NK-92 treated with Interleukin-12 subunit alpha and Interleukin-12 subunit beta, amount 100 ng/mL, for 24 hours (cell line): ENCODE measurements at places on chromosomes 16 and 17.

- DNase-seq, result no peak
These were observed 323.8 kb downstream of the SOX9 start for GRCh38 chr17:72444517-72445054.

- no peak for DNase-seq
These were observed 148.7 kb downstream of the KCNJ2 start for GRCh38 chr17:70318051-70318450.

DNA sequence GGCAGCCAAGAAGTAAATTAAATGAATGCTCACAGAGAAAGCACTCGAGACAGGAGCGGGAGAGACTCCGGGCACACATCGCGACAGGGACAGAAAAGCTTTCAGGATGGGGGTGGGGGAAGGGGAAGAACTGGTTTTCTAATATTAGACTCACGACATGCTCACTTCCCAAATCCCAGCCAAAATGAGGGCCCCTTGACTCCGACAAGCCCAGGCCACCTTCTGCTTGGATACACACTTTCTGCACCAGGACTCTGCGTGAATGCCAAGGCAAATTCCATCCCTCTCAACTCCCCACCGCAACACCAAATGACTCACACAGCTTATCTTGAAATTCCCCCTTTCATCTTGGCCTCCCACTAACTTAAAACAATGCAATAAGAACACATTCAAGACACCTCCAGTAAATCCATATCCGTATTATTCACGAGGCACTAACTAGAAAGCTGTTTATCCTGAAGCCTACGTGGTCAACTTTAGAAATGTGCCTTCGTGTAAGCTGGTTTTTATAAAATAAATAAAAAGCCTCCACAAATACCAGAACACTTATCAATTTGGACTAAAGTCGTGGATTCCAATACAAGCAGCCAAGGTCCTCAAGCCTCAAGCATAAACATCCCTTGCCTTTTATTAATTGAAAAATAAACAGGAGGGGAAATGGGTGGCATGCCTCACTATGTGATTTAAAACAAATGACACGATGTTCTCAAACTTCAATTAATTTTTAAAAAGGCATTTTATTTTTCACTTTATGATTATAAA is 46.1 kb downstream of the NXN start:
- DNase-seq, result no peak

DNA sequence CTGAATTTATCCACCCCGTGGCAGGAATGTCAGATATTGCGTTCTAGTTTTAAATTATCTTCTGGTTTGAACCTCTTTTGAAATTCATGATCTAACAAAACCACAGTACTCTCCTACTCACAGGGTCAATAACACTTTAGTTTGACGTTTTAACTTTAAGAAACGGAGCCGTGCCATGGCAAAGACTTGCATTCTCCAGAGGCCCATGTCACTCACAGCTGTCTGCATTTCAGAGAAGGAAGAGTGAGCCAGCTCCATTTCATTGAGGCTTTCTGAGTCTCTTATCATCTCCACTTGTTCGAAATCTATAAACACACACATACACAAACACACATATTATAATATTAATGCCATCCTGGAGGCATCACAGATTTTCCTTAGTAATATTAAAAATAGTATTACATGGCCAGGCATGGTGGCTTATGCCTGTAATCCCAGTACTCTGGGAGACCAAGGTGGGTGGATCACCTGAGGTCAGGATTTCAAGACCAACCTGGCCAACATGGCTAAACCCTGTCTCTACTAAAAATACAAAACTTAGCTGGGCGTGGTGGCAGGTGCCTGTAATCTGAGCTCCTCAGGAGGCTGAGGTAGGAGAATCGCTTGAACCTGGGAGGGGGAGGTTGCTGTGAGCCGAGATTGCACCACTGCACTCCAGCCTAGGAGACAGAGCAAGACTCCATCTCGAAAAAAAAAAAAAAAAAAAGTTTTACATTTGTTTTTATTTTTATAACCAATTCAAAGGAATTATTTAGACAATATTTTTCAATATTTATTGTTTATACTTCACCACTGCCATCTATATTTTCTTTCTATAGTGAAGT is 35.6 kb downstream of the ABCA6 start:
- DNase-seq, result no peak

DNA sequence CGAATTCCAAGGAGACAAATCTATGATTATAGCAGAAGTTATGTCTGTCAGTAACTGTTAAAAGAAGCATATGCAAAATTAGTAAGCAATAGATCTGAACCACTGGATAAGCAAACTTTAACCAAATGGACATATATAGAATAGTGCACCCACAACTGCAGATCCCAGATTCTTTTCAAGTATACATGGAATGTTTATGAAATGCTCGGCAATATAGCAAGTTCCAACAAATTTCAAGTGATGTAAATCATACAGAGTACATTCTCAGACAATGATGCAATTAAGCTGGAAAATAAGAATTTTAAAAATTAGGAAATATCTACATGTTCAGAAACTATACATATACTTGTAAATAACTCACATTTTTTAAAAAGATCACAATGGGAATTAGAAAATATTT is 8.4 kb upstream of the HELZ start:
- DNase-seq, result no peak

GRCh38 chr17:80819422-80820164 is 172.0 kb upstream of the CHMP6 start:
- no peak for DNase-seq

GRCh38 chr17:71085238-71086033 is 916.1 kb downstream of the KCNJ2 start:
- no peak for DNase-seq

DNA sequence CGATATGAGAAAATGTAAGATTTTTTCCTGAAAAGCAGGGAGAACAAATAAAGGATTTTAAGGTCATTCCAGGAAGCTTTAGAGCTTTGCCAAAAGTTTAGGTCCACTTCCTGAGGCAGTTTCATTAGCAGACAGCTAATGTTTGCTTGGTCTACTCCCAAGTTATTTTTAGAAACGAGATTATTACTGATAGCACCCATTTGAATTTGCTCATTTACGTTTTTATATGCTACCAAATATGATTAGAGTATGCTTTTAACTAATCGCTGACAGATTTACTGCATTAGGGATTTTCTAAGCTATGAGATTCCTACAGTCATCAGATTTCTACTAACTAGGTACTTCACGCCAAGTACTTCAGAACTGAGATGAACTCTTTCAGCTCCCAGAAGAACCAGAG is 98.1 kb downstream of the WNT3 start:
- DNase-seq, result no peak

GRCh38 chr16:28867241-28867640 is 3.6 kb downstream of the SH2B1 start:
- DNase-seq, result no peak

DNA sequence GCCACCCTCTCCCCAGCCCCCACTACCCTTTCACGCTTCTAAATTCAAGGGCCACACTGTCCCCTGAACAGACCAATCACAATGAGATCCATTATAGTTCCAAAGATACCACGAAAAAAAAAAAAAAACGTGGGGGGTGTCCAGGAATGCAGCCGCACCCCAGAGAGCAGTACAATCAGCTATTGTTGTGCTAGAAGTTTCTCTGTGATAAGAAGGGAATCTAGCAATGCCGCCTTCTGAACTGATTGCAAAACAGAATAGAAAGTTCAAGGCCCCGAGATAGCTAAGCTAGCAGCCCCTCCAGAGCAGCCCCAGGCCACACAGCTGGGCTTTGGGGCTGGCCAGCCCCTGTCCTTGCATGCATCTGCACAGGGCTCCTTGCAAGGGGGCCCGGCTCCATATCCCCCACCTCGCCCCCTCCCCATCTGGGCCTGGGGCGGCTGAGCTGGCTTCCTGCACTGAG is 86.9 kb upstream of the CBX4 start:
- no peak for DNase-seq

DNA sequence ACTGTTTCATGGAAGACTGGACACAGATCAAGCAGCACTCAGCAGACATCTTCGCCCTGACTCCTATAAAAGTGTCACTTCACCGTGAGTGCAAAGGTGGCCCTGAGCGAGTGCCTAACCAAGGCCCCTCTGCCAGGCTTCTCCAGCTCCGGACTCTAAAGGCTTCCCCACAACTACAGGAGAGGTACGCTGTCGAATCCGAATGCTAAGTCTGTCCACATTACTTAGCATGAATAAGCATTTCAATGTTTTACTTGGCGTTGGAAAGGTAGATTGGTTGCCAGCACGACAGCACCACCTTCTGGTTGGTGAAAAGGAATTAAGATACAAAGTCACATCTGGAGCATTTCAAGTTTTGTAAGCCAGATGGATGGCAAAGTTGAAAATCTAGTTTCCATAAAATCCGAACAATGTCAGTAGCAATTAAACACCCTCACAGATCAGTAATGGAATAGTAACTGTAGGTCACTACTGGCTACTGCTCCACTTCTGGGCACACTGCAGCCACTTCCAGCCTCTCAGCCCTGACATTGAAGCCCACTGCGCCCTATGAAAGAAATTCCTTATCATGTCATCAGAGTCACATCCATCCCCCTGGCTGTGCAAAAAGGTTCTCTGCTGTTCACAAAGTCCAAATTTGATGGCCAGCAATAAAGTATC is 100.9 kb downstream of the PARN start:
- DNase-seq, result no peak

DNA sequence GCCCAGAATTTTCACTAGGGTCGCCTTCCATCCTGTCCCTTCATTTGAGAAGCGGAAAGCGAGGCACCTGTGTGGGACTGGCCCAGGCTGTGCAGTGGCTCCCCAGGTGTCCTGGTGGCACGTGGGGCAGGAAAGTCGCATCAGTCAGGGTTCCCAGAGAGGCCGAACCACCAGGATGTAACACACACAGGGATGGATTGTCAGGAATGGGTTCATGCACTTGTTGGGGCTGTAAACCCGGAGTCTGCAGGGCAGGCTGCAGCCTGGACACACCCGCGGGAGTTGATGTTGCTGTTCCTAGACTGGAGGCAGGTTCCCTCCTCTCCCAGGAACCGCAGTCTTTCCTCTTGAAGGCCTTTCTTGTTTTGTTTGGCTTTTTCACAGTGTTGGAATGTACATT is 30.7 kb upstream of the RPTOR start:
- no peak for DNase-seq

DNA sequence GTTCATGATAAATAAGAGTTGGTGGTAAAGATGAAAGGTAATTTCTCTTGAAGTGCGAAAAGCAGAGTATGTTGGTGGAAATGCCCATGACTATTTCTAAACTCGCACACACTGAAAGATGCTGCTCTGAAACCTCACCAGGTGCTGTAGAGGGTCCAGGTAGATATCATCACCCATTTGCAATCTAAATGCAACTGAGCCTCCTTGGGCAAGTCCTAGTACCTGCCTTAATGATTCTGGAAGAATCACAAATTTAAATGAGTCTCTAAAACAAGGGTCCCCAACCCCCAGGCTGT is 5.9 kb upstream of the MMD start:
- no peak for DNase-seq

DNA sequence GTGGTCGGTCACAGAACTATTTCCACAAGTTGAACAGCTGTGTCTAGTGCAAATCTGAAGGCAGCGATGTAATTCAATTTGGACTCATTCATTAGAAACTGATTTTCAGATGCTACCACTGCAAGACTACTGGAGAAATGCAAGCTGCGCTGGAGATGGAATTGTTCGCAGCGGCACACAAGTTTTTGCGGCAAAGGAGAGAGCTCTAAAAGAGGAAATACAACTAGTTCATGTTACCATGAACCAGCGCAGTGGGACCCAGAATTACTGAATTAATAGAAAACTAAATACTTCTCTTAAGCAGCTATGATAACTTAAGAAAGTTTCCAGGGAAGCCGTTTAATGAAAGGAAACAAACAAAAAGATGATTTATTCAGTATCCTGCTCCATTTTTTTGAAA is 1.9 kb downstream of the CREBBP start:
- DNase-seq, result no peak

GRCh38 chr17:48127371-48128051 is 19.9 kb downstream of the SNX11 start:
- no peak for DNase-seq

DNA sequence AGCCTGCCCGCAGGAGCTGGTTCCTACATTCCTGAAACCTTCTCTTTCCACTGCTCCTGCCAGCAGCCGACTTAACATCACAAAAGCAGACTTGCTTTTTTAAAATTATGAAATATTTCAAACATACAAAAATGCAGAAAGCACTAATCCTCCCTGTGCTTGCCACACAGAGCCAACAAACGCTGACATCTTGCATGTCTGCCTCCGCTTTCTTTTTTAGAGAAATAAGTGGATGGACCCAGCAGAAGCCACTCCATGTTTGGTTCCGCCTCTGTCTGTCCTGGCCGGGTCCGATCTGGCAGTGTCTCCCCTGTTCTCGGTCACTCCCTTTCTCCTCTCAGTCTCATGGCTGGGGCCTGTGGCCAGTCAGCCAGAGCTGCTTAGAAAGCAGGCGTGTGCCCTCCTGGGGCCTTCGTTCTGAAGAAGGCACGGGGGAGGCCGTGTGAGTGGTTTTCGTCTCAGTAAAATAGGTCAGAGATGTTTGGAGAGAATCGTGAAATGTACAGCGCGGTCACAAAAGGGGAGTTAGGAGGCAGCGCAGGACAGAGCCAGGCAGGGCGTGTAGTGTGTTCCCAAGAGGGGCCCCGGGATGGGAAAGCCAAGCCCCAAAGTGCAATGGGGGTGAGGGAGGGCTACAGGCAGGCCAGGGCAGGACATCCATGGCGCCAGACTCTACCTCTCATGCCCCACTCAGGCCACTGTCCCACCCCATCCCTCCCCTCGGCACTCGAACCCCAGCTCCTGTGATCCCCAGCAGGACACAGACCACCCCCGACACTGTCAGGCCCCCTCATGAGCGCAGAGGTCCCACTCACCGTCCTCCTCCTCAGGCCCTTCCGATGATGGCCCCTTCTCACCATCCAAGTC is 23.2 kb downstream of the MXRA7 start:
- DNase-seq, result no peak

DNA sequence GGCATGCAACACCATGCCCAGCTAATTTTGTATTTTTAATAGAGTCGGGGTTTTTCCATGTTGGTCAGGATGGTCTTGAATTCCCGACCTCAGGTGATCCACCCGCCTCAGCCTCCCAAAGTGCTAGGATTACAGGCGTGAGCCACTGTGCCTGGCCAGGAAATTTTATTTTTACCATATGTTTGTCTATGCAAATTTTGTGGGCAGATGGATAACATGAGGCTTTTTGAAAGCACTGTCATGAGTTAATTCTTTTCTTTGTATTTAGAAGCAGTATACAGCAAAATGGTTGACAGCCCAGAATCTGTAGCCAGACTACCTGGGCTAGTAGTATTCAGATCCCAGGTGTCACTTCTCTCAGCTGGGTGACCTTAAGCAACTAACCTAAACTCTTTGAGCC is 8.5 kb upstream of the KPNB1 start:
- no peak for DNase-seq

- DNase-seq, result no peak
These were observed 398.6 kb downstream of the CPPED1 start for GRCh38 chr16:12405089-12405488.
